ENCODE measurements at places on chromosomes 1 and 21.

GRCh38 chr1:102628109-102628613 is 480.2 kb downstream of the COL11A1 start:
- DNase-seq: no peak

DNA sequence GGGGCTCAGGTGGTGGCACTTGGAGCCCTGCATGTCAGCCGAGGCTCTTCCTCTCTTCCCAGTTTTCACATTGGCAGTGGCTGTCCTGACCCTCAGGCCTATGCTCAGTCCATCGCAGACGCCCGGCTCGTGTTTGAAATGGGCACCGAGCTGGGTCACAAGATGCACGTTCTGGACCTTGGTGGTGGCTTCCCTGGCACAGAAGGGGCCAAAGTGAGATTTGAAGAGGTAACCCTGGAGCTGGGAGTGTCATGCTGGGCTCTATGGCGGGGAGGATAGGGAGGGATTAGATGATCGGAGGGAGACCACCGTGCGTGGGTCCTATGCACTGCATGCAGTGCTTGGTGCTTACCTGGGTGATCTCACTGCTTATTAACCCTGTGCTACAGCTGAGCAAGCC is 13.5 kb downstream of the AZIN2 start:
- no peak for DNase-seq

DNA sequence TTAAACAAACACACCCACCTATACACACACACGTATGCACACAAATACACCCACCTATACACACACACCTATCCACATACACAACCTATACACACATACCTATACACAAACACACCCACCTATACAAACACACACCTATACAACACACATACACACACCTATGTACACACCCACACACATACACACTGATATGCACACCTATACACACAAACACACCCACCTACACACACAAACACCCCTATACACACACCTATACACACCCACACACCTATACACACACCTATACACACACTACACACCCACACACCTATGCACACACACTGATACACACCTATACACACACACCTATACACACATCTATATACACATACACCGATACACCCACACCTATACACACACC is 115.7 kb upstream of the VAMP3 start:
- DNase-seq: no peak

DNA sequence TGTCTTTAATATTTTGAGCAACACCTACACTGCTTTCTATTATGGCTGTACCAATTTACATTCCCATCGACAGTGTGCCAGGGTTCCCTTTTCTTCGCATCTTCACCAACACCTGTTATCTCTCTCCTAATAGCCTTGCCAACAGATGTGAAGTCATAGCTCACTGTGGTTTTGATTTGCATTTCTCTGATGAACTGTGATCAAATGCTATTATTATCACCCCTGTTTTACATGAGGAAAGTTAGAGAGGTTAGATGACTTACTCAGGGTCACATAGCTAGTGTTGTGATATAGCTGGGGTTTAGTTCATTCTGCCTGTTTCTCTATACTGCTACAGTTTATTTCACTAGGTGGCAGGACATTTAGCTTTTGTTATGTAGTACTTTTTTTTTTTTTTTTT is 204.1 kb downstream of the FMN2 start:
- no peak for DNase-seq

DNA sequence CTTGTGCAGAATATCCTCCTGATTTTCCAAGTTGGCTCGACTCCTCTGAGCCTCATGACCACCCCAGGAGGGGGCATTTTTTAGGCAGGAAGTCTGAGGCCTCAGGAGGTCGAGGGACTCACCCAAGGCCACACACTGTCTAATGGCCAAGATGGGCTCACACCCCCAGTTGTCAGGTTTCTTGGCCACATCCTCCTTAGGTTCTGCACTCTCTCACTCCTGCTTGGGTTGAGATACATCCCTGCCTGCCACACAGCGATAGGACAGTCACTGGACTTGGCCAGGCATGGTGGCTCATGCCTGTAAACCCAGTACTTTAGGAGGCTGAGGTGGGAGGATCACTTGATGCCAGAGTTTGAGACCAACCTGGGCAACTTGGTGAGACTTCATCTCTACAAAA is 4.6 kb downstream of the CA6 start:
- DNase-seq: no peak

DNA sequence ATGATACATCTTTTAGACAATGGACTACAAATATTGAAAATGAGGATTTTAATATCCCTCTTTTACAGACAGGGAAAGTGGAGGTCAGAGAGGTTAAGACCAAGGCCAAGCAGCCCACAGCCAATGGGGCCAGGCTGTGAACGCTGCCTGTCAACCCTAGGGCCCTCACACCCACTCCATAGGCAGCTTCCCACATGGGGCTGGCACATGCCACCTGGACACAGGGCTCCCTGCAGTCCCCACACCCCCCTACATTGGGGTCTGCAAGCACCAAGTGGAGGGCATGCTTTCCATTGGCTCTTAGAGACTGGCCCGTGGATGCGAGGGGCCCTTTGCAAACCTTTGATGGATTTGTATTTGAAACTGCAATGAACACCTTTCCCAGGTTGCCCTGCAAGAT is 348.5 kb upstream of the VAMP3 start:
- DNase-seq: no peak

GRCh38 chr1:215479567-215479966 is 87.5 kb upstream of the KCTD3 start:
- no peak for DNase-seq

DNA sequence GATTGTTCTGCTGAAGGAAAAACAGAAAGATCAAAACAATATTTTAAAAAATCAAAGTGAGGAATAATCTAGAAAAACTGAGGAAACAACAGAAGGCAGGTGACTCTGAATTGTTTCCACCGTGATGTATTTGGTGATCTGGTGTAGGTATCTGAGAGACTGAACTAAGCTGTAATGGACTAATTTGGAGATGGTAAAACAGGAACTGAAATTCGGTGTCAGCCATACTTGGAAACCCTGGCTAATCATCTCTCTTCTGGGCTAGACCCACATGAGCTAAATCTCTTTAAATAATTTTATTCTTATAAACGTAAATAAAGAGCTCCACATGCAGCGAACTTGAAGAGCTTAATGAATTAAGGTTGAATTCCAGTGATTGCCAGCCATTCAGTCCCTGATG is 1226.1 kb downstream of the NCAM2 start:
- no peak for DNase-seq

DNA sequence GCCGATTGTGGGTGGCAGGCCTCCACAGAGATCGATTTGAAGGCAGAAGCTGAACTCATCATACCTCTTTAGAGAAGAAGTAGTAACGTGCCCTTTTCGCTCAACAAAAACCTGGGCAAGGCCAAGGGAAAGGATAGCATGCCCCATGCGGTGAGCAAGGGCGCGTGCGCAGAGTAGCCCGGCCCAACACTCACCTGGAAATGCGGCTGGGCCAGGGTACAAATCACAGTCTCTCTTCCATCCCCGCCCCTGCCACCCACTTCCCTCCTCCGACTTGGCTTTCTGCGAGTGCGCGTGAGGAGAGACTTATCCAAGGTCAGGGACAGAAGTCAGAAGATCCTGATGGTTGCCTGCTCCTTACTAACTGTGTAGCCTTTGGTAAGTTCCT is 160.7 kb upstream of the C1orf21 start:
- DNase-seq: no peak

- peak; percentile 44 for DNase-seq
Measured at GRCh38 chr1:40143891-40144575, 17.2 kb upstream of the RLF start.

DNA sequence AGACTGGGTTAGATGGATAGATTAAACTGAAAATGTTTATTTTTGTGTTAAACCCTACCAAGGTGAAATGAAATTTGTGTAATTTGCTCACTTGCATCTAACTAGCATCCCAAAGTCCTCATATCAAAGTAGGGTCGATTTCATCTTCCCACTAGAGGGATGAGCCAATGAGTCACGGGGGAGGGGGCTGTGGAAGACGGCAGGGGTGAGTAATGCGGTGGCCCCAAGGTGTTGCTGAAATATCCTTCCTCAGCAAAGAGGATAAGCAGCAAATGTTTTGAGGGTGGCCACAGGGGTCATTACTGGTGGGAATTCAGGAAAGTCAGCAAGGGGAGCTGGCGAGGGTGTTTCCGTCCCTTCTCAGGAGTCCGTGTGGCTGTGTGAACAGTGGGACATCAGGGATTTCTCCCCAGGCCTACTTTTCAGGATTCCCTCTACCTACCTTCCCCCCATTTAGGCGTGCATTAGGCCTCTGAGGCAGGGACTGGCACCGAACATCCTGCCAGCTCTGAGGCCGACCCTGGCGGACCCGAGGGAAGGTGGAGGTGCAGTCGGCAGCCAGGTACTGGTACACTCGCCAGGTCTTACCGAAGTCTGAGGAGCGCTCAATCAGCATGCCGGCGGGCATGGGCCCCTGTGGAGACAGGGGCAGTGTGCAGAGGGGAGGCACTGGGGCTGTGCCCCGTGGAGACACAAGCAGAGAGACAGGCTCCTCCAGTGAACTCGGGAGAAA is 18.1 kb downstream of the LAMB3 start:
- DNase-seq: no peak

DNA sequence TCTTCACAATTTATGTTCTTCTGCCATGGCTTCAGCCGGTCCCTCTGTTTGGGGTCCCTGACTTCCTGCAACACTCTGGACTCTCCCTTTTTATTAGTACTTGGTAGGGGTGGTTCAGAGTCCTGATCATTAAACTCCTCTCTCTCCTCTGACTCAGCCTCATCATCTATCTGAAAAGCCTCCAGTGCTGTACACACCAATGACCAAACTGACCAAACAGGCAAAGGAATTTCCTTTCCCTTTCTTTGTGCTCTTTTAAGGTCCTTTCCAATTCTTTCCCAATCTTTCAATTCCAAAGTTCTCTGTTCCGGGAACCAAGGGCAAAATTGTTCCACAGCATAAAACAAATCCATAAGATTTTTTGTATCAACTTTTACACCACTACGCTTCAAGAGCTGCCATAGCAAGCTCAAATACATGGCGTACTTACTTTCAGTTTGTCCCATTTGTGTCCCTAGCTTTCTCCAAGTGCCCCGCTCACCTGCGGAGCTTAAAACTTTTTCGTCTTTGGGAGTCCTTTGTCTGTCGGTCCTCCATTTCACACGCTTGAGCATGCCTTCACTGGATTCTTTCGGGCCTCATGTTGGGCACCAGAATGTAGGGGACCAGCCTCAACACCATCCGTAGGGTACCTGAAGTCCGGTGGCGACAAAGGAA is 9.6 kb downstream of the DAP3 start:
- DNase-seq: no peak

DNA sequence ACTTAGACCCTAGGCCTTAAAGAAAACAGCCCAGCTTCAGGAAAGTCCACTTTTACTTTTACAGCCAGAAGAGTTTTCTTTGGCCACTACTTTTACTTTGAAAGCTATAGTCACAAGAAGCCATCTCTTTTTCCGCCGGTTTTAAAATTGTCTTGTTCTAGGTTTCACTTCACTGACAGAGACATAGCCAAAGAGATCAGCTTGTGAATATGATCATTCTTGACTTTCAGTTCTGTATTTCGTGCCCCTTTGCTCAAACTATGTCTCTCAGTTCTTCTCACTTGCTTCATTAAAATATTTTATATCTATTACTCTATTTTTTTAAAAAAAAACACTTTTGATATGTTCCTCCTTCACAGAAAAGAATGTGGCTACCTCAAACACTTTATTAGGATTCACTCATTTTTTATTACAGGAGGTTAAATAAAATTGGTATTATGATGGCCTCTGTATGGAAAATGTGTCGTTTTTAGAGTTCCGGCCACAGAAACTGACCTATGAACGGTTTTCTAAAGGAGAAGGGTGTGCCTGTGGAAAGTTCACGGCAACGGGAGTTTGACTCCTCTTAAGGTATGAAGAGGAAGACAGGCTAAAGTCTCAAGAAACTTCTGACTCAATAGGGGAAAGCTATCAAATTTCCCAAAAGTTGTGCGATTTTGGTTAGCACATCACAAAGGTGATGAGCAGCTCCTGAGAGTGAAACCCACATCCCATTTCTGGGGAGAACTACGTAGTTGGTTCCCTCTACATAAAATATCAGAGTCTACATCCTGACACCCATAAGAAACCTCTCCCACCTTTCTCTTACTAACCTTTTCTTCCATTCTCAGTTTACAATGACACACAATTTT is 1.2 kb downstream of the MCOLN2 start:
- DNase-seq: no peak

- DNase-seq: no peak
Measured at GRCh38 chr1:21165076-21165475, 11.6 kb downstream of the EIF4G3 start.

DNA sequence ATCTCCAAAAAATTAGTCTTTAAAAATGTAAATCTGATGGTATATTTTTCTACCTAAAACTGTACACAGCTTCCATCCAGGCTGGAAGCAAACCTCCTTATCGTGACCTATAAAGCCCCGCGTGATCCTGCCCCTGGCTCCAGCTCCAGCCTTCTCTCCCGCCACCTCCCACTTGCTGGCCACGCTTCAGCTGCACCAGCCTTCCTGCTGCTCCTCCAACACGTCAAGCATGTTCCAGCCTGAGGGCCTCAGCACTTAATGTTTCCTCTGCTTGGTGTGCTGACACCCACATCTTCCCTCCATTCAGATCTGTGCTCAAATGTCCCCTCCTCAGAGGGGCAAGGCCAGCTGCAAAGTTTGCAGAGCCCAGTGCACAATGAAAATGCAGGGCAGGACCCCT is 123.5 kb upstream of the MAGI3 start:
- no peak for DNase-seq

DNA sequence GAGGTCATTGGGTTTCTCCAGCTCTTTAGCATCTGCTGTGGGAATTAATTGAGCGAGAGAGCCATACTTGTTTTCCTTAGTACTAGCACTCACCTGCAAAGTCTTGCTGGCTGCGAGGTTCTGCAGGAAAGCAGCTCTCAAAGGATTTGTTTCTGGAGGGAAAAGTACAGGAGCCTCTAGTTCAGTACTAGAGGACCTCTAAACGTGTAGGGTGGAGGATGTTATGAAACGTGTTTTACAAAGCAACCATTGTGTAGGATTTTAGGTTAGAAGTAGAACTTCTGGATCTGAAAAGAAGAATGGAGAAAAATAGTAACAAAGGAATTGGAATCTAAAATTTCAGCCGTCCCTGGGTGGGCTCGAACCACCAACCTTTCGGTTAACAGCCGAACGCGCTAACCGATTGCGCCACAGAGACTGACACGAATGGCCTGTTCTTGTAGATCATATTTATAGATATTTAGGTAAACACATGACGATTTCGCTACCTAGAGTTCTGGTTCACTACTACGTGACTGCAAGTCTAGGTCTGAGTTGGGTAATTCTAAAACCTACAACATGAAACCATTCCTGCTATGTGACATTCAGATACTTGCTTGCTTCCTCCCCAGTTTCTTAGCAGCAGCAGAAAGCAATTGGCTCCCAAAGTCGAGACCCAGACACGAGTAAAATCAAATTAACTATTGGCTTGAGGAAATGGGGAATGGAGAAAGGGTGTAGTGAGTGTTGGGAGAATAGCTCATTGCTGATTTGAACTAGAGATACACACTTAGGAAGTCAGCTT is 60.2 kb upstream of the CFAP126 start:
- DNase-seq: no peak

DNA sequence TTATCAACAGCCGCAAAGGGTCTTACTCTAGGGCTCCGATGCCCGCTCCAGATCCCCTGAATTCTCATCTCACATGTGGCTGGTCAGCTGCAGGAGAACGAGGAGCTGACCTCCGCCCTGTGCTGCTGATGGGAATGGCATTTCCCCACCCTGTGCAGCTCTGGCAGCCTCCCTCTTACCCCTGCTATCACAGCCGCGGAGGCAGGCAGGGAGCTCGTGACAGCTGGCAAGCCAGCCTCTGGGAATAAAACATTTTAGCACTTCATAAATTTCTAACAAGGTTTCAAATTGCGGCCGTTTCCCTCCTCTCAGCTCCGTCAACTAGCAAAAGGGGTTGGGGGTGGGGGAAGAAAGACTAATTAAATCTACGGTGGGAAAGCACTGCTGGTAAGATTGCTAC is 81.1 kb downstream of the DSCAM start:
- DNase-seq: no peak

Data from hepatic stellate cell (primary cell).